ENCODE measurements at places on chromosomes 16 and 17.

DNA sequence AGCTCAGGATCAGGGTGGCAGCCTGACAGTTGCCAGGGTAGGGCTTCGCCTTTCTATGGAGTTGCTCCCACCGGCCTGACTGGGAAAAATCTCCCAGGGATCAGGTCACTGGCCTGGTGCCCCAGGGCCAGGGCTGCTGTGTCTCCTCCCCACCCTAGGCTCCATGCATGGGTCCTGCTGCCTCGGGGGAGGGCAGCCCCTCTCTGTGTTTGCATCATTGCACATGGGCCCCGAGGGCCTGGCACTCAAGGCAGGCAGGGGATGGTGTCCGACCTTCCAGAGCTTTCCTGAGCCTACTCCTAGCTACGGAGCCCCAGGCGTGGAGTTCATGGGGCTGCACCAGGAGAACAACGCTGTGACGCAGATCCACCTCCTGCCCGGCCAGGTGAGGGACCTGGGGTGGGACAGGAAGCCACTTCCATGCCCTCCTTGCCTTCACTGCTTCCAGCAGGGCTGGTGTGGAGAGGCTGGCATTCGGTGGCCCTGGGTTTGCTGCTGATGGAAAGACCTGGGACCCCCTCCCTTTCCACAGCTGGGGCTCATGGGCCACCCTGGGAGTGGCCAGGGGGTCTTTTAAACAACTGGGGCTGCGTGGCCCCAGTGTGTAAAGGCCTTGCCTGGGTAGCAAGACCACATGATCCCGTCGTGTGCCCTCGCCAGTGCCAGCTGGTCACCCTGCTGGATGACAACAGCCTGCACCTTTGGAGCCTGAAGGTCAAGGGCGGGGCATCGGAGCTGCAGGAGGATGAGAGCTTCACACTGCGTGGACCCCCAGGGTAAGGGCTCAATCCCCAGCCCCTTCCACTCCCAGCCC lies 29.5 kb upstream of the MYO15B start:
- no peak for DNase-seq

GRCh38 chr17:29115961-29116803 lies 64.0 kb downstream of the MYO18A start:
- DNase-seq, result no peak

- DNase-seq, result peak; percentile 69
Measured at GRCh38 chr17:35747540-35748017, 5.5 kb downstream of the GAS2L2 start.

- no peak for DNase-seq
Measured at GRCh38 chr16:47426806-47427205, 34.1 kb downstream of the ITFG1 start.

DNA sequence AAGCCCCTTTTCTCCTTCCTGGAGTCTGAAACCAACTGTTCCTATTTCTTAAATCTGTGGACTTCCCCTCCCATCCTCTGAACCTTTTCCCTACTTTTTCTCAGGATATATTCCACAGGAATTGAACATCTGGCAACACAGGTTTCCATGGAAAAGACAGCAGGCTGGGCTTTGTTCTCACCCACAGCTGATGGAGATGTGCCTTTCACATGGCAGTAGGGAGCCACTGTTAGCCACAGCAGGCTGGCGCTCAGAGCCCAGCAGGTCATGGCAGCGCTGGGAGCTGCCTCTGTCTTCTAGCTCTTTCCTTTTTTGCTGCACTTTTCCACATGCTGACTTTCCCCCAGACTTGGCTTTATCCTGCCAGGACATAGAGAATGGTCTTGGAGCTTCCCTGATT lies 116.4 kb upstream of the NLRP1 start:
- DNase-seq, result no peak

- no peak for DNase-seq
Measured at GRCh38 chr17:17034496-17035075, 7.7 kb upstream of the MPRIP start.

DNA sequence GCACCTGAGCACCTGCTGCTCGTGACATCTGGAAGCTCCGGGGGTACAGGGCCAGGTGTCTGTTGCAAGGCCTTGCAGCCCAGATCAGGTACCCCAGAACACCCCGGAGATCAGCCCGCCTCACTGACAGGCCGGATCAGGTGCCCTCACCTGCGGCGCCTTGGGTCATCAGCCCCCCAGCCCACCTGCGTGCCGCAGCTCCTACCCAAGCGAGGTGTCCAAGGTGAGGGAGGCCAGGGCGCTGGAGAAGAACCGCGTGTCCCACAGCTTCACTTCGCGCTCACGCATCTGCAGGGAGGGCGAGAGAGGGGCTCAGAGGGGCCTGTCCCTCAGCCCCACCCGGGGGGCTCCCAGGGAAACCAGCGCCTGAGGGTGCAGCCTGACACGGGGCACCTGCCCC lies 16.1 kb downstream of the VASN start:
- DNase-seq, result no peak

DNA sequence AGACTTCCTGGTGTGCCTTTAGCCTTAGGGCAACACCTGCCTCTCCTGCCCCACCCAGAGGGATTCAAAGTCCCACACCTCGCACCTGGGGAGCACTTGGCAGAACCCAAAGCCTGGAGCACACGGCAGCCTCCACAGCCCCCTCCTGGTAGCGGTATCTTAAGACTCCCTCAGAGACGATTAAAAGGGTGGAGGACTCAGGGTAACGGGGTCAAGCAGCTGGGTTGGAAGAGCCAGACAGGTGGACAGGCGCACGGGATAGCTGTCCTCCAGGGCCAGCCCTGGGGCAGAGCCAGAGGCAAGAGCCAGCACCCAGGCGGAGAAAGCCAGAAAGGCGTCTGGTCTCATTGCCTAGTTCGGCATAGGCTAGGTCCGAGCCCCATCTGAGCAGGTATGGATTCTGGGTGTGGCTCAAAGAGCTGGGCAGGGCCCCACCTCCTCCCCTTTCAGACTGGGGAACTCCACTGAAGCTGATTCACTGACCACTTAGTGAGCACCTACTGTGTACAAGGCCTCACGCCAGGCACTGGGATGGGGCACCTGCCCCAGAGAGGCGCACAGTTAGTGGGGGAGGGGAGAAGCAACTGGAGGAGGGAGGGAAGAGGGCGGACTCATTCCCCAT lies 55.0 kb upstream of the MEAK7 start:
- no peak for DNase-seq

DNA sequence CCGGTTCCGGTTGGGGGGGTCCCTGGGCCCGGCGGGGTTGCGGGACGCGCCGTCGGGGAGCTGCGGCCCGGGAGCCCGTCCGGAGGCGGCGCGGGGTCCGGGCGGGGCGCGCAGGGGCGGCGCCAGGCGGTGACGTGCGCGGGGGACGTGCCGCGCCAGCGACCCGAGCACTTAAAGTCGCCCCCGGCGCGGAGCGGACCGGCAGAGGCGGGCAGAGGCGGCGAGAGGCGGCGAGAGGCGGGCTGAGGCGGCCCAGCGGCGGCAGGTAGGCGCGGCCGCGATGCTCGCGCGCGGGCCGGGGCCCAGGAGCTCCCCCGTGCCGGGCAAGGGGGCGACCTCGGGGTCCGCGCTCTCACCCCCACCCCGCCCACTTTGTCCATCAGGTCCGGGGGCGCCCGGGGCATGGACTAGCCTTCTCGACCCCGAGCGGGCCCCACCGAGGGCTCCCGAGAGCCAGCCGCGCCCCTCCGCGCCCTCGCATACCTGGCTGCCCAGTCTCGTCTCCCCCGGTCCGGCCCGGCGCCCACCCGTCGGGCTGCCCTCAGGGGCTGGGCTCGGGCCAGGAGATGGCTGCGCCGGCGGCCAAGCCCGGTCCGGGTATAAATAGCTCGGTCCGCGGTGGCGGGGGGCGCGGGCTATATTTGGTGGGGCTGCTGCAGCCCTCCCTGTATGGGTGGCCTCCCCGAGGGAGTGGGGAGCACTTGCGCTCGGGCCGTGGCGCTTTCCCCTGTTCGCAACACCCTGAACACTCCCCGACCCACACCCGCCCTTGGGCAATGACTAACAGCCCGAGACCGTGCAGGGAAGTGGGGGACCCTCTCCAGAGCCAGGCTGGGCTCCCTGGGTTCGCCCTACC lies at the start of gene SLC16A3:
Gene SLC16A3 (plus strand): TSS at position 201 of the 856 bp plus-strand sequence. CDS start 6,967 bp downstream, outside the sequence.
- DNase-seq, result peak; percentile 45

- DNase-seq, result peak; percentile 68
Measured at GRCh38 chr16:3074860-3075522, 9.6 kb downstream of the IL32 start.
